ENCODE measurements at places on chromosomes 2 and 18. TPM values are rescaled to one million over a fixed set of nuclear protein-coding genes. Genes with fewer than 3 reads are reported as not detected.

Gene CDH2
- polyA plus RNA-seq = 180 TPM

Gene MOGAT1
- polyA plus RNA-seq = not detected

Gene THSD7B
- 0.13 TPM for polyA plus RNA-seq

Gene MRPS9
- polyA plus RNA-seq = 19.3 TPM

Gene CAPN10
- 7.6 TPM for polyA plus RNA-seq

Gene IMPACT
- polyA plus RNA-seq = 10.0 TPM

Gene FAM124B
- 0.04 TPM for polyA plus RNA-seq

Gene ERICH2
- polyA plus RNA-seq = not detected

Gene SNORC
- polyA plus RNA-seq = 0.25 TPM

Gene ACTG2
- 81.3 TPM for polyA plus RNA-seq

Gene IER3IP1
- 11.1 TPM for polyA plus RNA-seq

Gene AKAIN1
- polyA plus RNA-seq = not detected

Gene INPP5D
- 0.26 TPM for polyA plus RNA-seq

Gene CDH20
- 0.02 TPM for polyA plus RNA-seq

Gene HMSD
- polyA plus RNA-seq = 0.26 TPM

Gene C2orf81
- 0.67 TPM for polyA plus RNA-seq

Gene ME2
- polyA plus RNA-seq = 21.9 TPM

Gene STPG4
- polyA plus RNA-seq = 0.06 TPM

Gene TXNDC2
- 0.20 TPM for polyA plus RNA-seq

Gene TUBA3E
- not detected for polyA plus RNA-seq

Gene CYS1
- 2.5 TPM for polyA plus RNA-seq

Gene KRTCAP3
- polyA plus RNA-seq = 0.47 TPM

Gene UPP2
- polyA plus RNA-seq = not detected

Gene NYAP2
- not detected for polyA plus RNA-seq

Gene RABL2A
- 13.8 TPM for polyA plus RNA-seq

Gene PCARE
- polyA plus RNA-seq = not detected

Gene ARHGEF4
- polyA plus RNA-seq = 15.1 TPM

Gene TCF7L1
- 3.2 TPM for polyA plus RNA-seq

Gene TUBB8B
- polyA plus RNA-seq = 0.10 TPM

Gene TRABD2A
- polyA plus RNA-seq = 3.8 TPM

Gene NGEF
- 0.11 TPM for polyA plus RNA-seq

Gene SLC30A3
- 0.06 TPM for polyA plus RNA-seq

Gene GPR35
- polyA plus RNA-seq = 0.17 TPM

Gene KRCC1
- polyA plus RNA-seq = 16.8 TPM

Gene CHRNA1
- polyA plus RNA-seq = 0.20 TPM

Gene IL1B
- 7.6 TPM for polyA plus RNA-seq

Gene RAD51AP2
- not detected for polyA plus RNA-seq

Gene FSHR
- polyA plus RNA-seq = not detected

Gene REG3G
- polyA plus RNA-seq = not detected

Gene KIAA2012
- 0.13 TPM for polyA plus RNA-seq

Data from BJ (cell line).